ENCODE measurements at places on chromosomes 11 and 22.

GRCh38 chr11:102493524-102493923 lies 37.0 kb downstream of the MMP7 start:
- DNase-seq = no peak

DNA sequence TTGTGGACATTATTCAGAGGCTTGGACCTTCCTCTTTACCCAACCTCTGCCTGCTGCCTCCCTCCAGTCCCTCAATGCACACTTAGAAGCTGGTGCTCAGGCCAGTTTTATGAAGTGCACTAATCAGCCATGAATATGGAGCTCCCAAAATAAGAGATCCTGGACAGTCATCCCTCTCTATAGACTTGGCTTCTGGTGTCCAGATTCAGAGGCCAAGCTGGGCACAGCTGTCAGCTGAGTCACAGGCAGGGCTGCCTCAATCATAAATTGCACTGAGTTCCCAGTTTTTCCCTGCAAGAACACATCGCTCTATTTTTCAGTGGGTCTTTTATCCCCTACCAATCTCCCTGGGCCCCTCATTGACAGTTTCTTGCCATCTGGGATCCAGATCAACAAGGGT lies 161.7 kb upstream of the CADM1 start:
- no peak for DNase-seq

DNA sequence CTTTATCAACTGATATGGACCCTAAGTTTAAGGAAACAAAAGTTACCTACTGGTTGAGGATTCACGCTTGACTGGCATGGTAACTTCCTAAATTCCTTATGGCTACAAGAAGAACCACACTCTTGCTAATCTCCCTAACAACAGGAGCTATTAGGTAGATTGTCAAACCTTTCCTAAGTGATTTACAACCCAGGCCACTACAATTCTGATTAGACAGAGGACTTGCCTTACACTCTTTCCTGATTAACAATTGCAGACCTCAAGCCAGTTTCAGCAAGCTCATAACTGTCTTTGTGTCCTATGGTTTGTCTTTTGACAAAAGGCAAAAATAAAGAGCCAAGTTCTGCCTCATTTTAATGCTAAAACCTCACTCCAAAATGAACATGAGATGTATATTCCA lies 16.3 kb downstream of the OR52K2 start:
- no peak for DNase-seq

GRCh38 chr22:39543095-39543494 lies 10.5 kb upstream of the RPS19BP1 start:
- no peak for DNase-seq

GRCh38 chr11:57182896-57183295 lies 1.1 kb downstream of the LRRC55 start:
- DNase-seq = no peak

DNA sequence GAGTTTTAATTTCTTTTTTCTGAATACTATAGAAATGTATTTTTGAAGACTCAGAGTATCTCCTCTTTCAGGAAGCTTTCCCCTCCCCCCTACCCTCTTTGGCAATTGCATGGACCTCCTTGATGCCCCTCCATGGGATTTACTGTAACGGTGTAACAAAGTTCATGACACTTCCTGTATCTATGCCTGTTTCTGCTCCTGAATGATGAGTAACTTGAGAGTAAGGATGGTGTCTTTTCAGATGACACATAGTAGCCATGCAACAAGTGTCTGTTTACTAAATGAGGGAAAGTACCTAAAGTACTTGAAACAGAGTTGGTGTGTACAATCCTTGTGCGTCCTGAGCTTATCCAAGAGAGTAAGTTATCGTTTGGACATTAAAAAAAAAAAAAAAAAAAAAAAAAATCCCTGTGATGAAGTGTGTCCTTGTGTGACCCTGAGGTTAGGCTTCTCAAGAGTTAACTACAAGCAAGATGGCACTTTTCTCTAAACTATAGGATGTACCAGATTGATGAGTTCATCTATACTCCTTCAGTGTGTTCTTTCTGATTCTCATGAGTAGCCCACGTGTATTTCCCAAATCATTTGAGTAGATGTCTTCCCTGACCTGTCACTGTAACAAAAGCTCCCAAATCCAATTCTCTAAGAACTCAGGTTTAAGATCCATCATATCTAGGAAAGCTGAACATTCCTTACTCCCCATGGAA lies 7.4 kb downstream of the ETS1 start:
- DNase-seq = no peak

DNA sequence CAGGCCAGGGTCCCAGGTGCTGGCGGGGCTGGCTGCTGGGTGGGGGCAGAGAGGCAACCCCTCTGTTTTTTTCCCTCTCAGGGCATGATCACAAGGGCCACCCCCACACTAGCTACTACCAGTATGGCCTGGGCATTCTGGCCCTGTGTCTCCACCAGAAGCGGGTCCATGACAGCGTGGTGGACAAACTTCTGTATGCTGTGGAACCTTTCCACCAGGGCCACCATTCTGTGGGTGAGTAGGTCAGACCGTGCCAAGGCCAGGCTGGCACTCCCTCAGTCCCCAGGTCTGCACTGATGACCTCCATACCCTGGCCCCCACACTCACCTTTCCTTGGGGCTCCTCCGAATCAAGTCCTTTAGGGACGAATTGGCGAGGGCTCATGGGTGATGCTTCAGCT lies 7.3 kb downstream of the TCN2 start:
- no peak for DNase-seq

DNA sequence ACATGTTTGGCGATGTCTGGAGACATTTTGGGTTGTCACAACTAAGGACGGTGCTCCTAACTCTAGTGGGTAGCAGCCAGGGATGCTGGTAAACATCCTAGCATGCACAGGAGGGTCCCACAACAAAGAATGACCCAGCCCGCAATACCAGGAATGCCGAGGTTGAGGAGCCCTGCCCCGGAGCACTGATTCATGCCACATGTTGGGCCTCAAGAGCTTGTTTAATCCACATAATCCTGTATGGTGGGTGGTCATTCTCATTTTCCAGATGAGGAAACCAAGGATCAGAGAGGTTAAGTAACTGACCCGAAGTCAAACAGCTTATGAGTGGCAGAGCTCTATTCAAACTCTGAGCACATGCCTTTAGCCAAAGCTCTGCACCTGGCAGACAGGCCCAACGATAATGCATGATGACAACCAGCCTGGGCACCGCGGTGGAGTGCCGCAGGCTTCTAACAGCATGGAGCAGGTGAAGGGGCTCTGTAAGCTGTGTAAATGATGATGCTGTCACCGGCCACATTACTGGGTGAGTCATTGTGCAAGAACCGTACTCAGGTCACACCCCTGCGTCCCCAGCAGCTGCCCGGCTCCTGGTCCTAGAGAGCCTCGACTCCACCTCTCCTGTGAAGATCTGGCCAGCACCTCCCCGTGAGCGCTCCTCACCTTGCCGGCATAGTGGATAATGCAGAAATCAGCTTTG lies 58.6 kb downstream of the APOL1 start:
- DNase-seq = no peak

GRCh38 chr11:66289548-66290329 lies 796 bp upstream of the YIF1A start:
- peak; percentile 70 for DNase-seq

- no peak for DNase-seq
Observed at GRCh38 chr11:15159085-15159484, 44.4 kb downstream of the INSC start.

- no peak for DNase-seq
Observed at GRCh38 chr22:33519974-33520903, 400.0 kb downstream of the LARGE1 start.

- DNase-seq = no peak
Observed at GRCh38 chr11:130796828-130797227, 119.5 kb downstream of the SNX19 start.

GRCh38 chr11:1014276-1014675 lies 22.2 kb downstream of the MUC6 start:
- DNase-seq = no peak

GRCh38 chr11:31160504-31161422 lies 208.8 kb downstream of the DCDC1 start:
- no peak for DNase-seq

DNA sequence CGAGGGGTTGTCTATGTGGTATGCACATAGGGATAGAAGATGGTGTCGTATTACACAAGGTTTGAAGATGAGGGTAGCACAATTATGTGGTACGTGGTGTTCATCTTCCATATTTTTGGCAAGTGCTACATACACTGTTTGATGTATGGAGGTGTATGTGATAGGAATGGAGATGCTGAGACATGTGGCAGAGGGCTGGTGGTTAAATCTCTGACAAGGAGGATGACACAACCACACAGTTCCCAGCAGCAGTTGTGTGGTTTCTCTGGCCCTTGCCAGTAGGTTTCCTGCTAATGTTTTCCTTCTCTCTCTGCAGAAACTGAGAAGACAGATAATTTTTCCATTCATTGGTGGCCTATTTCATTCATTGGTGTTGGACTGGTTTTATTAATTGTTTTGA lies 17.0 kb downstream of the NCR3LG1 start:
- no peak for DNase-seq

GRCh38 chr11:65095974-65096806 lies at the start of gene VPS51:
Gene VPS51, plus strand, starts transcription at chr11:65096214. Its CDS starts 37 bp downstream, at chr11:65096251.
- peak; percentile 77 for DNase-seq

DNA sequence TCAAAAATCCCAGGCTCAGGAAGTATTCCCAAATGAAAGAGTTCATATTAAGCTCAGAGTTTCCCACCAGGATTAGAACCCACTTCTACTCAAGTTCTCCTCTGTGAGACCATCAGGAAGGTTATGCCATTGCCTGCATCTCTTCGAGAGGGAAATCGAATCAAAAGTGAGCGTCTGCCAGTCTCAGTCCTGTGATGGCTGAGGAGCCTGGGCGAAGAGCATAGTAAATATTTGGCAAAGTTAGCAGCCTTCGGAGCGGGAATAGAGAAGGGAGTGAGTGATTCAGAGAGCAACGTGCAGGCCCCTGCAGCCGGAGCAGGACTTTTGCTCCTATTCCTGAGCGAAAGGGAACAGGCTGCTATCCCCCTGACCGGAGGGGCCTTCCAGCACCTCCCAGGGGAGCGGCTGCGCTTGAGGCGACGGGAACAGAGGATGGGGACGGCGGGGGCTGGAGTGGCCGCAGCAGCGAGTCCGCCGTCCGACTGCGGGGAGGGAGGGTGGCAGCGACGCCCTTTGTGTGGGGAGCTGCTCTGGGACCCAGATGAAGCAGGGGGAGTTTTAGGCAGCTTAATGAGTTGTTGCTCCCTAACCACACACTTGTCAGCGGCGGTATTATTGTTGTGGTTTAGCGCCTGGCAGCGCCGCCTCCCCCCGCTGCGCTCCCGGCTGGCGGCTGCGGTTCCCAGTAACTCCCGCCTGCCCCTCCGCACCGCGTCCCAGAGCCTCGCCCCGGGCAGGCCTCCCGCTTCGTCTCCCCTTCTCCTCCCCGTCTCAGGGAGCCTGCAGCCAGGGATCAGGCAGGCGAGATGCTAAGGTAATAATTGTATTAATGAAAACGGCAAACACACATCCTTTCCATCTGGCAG lies 21.7 kb upstream of the NRGN start:
- no peak for DNase-seq

- no peak for DNase-seq
Observed at GRCh38 chr11:116865696-116866095, 28.3 kb upstream of the APOA1 start.

GRCh38 chr11:76604626-76605241 lies 65.8 kb downstream of the LRRC32 start:
- DNase-seq = no peak

GRCh38 chr22:42857845-42858481 lies 890 bp upstream of the ARFGAP3 start:
- DNase-seq = no peak
